ENCODE measurements at places on chromosomes 2 and 18. TPM values are rescaled to one million over a fixed set of nuclear protein-coding genes. Genes with fewer than 3 reads are reported as not detected.

- no peak overlapping the region for H3K4me3 ChIP-seq
- H3K36me3 ChIP-seq: no peaks in the 10 kb centered on the region
- H3K4me1 ChIP-seq: no peaks in the 10 kb centered on the region
- H3K27ac ChIP-seq: no peak overlapping the region
- H3K27me3 ChIP-seq: no peaks in the 10 kb centered on the region
- no peak for DNase-seq
Measured at GRCh38 chr2:237201461-237202287, 116.0 kb downstream of the COPS8 start.

DNA sequence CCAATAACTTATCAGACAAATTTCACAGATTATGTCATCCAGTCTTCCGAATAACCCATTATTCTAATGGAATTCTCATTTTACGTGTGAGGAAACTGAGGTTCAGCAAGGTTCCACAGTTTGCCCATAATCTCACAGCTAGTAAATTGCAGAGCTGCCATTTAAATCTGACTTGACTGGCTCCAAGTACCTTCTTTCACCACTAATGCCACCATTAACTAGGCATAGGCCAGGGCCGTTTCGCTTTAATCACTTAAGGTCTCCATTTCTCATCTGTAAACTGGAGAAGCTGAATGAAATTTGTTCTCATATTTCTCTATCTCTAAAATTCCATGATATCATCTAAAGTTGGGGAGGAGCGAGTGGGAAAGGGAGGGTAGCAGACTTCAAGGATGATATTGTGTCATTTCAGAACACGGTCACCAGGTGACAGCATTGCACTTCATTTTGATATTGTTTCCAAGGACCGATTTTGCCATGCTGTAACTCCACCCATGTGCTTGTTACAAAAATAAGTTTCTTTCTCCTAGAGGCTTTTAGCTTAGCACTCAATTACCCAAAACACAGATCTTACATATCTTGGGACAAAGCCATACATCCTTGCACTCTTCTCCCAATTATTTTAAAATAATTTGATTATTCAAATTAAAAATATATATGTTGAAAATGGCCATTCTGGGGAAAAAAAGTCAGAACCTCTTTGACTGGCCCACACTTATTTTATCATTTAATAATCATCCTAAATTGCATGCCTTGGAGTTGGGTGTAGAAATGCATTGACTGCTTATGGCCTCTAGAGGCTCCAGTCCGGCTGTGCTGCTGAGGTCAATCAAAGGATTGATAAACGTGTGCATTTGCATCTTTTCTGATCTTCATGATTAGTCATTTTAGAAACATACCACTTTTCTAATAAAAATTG is 123.8 kb downstream of the AKAIN1 start:
- H3K27me3 ChIP-seq: no peaks in the 10 kb centered on the region
- no peaks in the 10 kb centered on the region for H3K4me1 ChIP-seq
- no peak for DNase-seq
- H3K4me3 ChIP-seq: no peak overlapping the region

DNA sequence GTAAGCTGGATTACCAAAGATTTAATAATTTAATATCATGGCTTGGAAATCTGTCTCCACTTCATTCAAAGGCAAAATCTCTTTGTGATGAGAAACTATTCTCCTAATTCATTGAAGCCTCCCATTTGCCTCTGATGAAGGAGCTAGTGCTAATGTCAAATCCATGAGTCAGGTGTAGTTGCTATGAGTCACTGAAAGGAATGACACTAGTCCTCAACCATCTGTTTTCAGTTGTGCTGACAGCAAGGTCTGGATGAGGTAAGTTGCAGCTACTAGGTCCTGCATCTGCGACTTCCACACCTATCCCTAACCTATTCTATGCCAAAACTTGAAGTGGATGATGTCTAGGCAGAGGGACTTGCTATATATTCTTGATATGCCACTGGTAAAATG is 324.0 kb upstream of the UBE2E3 start:
- no peak overlapping the region for H3K4me3 ChIP-seq
- H3K4me1 ChIP-seq: no peaks in the 10 kb centered on the region
- H3K36me3 ChIP-seq: no peaks in the 10 kb centered on the region
- DNase-seq: no peak
- no peak overlapping the region for H3K27ac ChIP-seq

The NR4A2 gene
- total RNA-seq: 3.0 TPM

The UGT1A3 gene
- not detected for total RNA-seq

The KANSL1L gene
- 86.1 TPM for total RNA-seq
